ENCODE measurements at places on chromosomes 5 and 9.
A peak's percentile ranks its signal among the peaks of the same experiment; 100 is the strongest.

DNA sequence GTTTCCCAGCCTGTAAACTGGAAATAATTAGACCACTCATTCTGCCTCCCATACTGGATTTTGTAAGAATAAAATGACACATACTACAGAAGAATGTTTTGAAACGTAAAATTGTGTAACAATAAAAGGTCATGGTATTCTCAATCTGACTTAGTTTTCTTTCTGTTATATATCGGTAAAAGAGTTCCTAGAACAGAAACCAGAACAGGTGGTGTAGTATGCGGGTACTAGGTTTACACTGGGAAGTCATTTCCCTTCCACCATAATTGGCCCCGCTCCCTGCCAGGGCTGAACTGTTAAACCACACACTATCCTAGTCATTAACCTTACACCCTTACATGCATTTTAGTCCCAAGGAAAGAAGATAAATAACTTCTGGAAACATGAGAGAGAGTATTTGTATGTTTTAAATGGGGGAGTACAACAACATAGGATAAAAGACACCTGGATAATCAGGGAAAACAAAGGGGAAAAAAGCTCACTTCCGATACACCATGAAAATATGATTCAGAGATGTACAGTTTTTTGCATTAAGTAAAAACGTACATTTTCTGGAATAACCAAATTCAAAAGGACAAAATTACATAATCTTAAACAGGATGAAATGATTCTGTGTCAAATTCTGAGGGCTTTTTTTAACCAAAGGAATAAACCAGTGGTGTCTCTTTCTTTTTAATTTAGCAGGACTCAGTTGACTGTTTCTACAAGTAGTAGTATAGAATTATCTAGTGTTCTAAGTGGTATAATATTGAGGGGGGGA, 199.7 kb downstream of the GLIS3 start:
- DNase-seq, result no peak

- DNase-seq, result no peak
Observed at GRCh38 chr5:39082995-39083394, 8.8 kb upstream of the RICTOR start.

- no peak for DNase-seq
Observed at GRCh38 chr9:6761306-6761705, 3.5 kb downstream of the KDM4C start.

GRCh38 chr9:85331626-85332025, 410.1 kb downstream of the AGTPBP1 start:
- DNase-seq, result no peak

GRCh38 chr5:152364899-152365298, 40.2 kb downstream of the NMUR2 start:
- no peak for DNase-seq

GRCh38 chr5:174327317-174327864, 281.9 kb downstream of the NSG2 start:
- DNase-seq, result peak; percentile 84

GRCh38 chr5:134995850-134996402, 28.2 kb downstream of the CATSPER3 start:
- DNase-seq, result no peak

DNA sequence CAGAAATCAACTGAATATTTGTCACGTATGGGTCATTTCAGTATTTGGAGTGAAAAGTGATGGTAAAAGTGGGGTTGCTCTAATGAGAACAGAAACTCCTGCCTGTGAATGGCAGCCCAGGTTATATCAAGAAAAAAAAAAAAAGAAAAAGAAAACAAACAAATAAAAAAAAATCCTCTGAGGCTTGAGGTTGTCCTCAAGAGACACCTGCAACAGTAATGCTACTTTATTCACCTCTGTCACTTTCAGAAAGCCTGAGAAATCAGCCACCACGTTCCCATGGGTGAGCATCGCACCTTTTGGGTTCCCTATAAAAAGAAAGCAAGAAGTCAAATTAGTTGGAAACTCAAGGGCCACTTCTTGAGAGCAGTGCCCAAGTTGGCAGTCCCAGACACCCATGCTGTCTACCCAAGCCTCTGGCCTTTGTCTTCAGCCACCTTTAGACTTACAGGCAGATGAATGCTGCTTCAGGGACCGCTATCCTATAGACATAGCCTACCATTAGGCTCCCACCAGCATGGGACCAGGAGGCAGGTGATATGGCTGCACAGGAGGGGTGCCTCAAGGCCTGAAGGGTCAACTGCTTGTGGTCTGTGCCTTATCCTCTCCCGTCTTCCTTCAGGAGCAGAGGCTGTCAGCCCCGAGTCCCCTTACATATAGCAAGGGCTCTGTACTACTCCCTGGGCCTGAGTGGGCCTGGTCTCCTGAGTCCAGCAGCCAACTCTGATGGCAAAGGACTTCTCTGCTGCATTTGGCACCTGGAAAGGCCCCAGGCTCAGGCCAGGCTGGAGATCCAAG, 31.1 kb upstream of the MEIKIN start:
- no peak for DNase-seq

GRCh38 chr9:79962836-79963235, 391.1 kb downstream of the TLE4 start:
- no peak for DNase-seq

- DNase-seq, result no peak
Observed at GRCh38 chr5:65563777-65564176, 681 bp downstream of the PPWD1 start.

GRCh38 chr5:2751592-2752021, at the start of gene IRX2:
TSS of gene IRX2 (minus strand) at chr5:2751677. CDS start at chr5:2751413, 264 bp downstream.
- peak; percentile 36 for DNase-seq

DNA sequence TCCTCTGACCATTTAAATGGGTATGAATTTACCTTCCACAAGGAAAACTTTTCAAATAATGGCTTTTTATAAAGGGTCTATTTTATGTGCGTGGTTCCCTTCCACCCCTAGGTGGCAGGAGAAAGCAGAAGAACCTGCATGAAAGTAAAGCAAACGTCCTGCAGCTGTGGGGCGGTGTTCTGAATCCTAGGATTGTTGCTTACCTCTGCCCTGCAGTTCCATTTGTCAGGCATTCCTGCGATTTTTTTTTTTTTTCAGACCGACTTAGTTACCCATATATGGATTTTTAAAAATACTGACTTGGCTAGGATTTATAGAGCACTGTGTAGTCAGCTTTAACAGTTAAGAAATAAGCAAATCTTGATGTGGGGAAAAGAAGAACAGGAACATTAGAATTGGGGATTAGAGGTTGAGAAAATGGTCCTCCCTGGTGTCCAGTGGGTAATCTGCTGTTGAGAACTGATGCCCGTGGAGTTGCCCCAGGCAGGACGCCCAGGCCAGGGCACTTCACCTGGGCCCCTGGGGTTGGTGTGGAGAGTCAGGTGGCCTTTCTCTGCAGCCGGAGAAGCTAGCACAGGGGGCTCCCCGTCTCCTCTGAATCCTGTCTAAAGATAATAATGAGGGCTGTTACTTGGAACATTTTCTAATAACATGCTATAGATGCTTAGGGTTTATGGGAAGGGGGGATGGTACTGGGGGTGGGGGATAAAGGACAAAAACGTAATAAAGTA, 30.4 kb upstream of the LTC4S start:
- DNase-seq, result no peak

- no peak for DNase-seq
Observed at GRCh38 chr5:95782181-95782580, 40.3 kb downstream of the GLRX start.

GRCh38 chr9:77978086-77978781, 53.4 kb downstream of the GNAQ start:
- no peak for DNase-seq

DNA sequence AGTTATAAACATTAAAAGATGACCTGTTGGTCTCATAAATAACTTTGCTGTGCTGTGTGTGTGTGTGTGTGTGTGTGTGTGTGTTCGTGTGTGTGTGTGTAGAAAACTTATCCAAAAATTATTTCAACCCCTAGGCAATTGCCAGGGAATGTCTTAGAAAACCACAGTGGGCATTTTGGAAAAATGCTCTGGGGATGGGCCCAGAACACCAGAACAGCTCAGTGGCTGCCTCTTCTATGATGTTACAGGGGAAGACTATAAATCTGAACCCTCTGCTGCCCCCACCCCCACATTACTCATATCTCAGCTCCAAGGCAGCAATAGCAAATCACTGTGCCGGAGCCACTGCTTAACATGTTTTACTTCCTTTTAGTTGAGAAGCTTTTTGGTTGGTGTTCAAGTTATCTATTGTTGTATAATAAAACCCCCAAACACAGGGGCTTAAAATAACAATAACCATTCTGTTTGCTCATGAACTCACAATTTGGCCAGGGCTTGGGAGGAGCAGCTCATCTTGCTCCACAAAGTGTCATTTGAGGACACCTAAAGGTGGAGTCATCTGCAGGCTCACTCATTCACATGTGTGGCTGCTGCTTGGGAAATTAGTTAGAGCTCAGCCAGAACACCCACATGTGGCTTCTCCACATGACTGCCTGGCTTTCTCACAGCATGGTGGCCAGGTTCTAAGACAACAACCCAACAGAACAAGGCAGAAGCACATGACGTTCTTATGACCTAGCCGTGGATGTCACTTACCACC, 40.4 kb downstream of the ACTBL2 start:
- no peak for DNase-seq

GRCh38 chr9:93093127-93093876, 2.7 kb upstream of the CARD19 start:
- DNase-seq, result no peak

DNA sequence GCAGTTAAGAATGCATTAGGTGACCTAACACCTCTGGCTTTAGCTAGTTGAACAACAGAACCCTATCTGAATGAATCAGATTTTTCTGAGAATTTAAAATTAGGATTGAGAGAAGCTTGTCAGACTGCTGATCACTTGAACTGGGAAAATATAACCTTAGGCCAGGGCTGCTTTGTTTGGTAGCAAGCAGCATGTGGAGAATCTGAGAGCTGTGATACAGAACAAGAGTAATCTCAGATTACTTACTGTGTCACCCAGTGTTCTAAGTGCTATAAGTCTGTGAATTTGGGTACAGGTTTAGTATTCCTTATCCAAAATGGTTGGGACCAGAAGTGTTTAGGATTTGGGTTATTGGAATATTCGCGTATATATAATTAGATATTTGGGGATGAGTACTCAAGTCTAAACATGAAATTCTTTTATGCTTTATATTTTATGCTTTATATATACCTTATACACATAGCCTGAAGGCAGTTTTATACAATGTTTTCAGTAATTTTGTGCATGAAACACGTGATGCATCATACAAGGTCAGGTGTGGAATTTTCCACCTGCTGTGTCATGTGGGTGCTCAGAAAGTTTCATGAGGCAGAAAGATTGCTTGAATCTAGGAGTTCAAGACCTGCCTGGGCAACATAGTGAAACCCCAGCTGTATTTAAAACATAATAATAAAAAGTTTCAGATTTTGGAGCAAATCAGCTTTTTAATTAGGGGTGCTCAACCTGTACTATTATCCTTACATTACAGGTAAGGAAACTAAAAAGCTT, 8.3 kb upstream of the CHD1 start:
- no peak for DNase-seq

DNA sequence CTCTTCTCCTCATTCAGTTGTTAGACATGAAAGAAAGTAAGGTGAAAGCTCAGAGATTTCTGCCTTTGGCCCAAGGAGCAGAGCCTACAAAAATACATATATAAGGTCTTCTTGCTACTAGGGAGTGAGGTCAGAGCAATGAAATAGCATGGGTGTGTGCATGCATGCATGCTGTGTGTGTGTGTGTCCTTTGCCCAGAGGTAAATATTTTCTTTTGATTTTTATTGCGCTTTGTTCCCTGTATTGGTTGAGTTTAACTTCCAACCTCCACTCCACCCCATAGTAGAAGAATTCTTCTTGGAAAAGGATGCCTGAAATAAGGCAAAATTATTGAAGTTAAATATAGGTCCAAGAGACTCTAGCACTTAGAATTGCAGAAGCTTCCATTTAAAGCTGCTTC, 248.0 kb upstream of the PTGER4 start:
- DNase-seq, result no peak

GRCh38 chr9:33852216-33852826, 35.4 kb downstream of the UBE2R2 start:
- DNase-seq, result peak; percentile 9

- DNase-seq, result no peak
Observed at GRCh38 chr5:78597974-78598371, 50.6 kb downstream of the LHFPL2 start.

- no peak for DNase-seq
Observed at GRCh38 chr5:110663525-110663924, 62.9 kb downstream of the TMEM232 start.

- no peak for DNase-seq
Observed at GRCh38 chr5:123810746-123811340, 298.9 kb downstream of the CSNK1G3 start.

- no peak for DNase-seq
Observed at GRCh38 chr5:131389869-131390265, 126.0 kb downstream of the CDC42SE2 start.

- no peak for DNase-seq
Observed at GRCh38 chr5:154652746-154653417, 102.3 kb upstream of the LARP1 start.

- no peak for DNase-seq
Observed at GRCh38 chr5:139513852-139514485, 31.4 kb upstream of the STING1 start.

- DNase-seq, result no peak
Observed at GRCh38 chr5:57302164-57302563, 128.3 kb downstream of the GPBP1 start.

DNA sequence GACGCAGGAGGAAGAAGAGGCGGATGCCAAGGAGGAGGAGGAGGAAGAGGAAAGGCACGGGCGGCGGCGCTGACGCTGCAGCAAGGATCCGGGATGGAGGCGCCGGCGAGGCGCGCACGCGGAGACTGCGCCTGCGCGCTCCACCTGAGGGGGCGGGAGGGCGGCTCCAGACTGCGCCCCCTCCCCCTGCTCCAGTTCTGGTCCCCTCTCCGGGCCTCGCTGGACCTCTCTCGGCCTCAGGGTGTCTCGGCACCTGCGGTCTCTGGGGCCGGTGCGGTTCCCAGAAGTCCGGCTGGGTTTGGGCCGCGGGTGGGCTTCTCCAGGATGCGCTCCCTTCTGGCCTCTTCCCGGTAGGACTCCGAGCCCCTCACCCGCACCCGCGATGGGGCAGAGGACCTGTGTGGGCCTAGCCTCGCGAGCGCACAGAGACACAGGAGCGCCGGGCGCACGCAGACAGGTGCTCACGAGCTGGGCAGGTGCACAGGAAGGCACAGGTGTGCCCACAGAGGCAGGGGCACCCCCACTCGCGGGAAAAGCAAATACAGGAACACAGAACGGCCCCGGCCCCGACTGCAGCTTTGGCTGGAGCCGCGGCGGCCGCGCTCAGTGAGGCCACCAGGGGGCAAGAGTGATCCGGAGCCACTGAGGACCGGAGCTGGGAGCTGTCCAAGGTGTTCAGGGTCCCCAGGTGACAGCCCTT, at the start of gene NPDC1:
Gene NPDC1, minus strand, starts transcription at position 90 of the 700 bp plus-strand sequence. CDS start 188 bp downstream, outside the sequence.
- peak; percentile 100 for DNase-seq

- DNase-seq, result no peak
Observed at GRCh38 chr5:161498531-161498930, 48.0 kb downstream of the GABRB2 start.

DNA sequence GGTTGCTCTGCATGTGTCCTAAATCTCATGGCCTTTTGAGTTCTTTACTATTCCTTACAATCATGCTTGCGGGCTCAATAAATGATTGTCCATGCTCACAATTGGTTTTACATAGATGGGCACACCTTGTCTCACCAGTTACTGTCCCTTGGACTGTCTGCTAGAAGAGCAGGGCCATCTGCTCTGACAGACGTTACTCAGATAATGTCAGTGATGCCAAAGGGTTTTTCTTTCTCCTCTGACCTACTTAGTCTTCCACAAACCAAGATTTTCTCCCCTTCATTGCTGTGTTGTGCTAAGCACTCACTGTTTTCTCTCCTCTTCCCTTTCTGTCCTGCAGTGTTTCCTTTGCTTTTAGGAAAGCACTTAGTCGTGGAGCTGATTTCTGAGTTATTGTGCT, 562.3 kb downstream of the KIF4B start:
- no peak for DNase-seq

- no peak for DNase-seq
Observed at GRCh38 chr5:178152491-178153444, 917 bp downstream of the NHP2 start.

- DNase-seq, result peak; percentile 92
Observed at GRCh38 chr9:136512651-136513071, 29.8 kb upstream of the SEC16A start.
